AG20443 (cell line): ENCODE measurements at places on chromosomes 16 and 17.
A peak's percentile ranks its signal among the peaks of the same experiment; 100 is the strongest.

DNA sequence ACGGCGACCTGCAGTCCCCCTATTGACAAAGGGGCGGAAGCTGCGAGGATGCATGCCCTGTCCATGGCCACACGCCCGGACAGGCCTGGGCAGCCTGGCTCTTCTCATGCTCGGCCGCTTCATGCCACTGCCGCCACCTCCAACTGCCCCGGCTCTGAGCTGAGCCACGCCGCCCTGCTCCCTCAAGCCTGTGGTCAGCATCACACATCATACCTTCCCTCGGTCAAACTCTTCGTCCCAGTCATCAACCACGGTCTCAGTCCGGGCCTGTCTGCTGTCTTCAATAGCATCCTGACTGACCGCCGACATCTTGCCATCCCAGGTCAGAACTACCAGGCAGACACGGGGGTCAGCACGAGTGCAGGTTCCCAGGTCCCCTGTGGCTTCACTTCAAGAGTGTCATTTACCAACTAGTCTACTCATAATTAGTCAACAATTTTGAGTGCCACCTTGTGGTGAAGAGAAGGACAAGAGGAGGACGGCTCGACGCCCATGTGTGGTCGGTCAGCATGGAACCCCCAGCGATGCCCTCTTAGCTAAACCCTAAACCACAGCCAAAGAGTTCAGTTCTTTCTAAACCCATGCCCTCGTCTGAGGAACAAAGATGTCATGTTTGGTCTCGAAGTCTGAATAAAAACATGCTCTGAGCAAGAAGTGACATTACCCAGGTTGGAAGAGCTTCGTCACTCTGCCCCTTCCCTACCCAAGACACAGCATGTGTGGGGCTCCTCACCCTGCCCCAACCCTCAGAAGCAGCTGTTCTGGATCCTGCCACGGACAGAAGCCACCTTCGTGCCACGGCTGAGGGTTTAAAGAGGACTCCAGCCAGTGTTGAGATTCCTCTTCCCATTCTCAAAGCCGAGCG, 16.9 kb upstream of the CYTH1 start:
- no peak for DNase-seq

GRCh38 chr16:87012954-87013938, 303.9 kb downstream of the C16orf95 start:
- no peak for DNase-seq

DNA sequence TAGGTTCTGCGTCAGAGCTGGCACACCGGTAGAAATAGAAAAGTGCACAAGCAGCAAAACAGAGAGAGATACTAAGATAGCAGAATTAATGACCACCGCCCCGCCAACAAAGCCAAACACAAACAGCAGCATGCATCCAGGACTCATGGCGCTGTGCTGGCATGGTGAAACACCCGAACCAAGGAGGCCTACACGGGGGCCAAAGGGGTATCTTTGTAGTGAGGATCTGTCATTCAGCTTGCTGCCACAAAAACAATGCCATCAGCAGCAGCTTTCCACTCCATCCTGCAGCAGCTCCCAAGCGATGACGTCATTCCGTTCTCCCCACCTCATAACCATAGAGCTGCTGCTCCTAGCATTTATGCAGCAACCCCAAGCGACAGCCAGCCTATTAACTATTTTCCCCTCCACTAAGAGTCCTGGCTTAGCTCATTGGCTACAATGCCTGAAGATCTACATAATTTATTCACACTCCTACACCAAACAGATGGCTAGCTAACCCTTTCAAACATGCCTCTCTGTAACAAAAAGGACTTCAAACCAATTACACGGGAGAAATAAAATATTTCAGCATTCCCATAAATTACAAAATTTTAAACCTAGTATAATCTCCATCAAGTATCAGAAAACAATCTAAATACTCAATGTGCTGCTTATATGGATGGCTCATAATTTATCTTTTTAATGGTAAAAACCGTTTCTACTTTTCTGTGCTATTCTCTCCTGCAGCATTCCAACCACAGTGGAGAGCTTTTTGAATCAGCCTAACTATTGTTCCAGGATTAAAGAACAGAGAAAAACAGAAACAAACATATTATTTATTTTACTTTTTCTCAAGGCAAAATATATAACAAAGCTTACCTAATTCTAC, 73.9 kb downstream of the SPAG9 start:
- DNase-seq: peak; percentile 82

- DNase-seq: no peak
These were observed 4.8 kb downstream of the IGFALS start for GRCh38 chr16:1788708-1789100.

DNA sequence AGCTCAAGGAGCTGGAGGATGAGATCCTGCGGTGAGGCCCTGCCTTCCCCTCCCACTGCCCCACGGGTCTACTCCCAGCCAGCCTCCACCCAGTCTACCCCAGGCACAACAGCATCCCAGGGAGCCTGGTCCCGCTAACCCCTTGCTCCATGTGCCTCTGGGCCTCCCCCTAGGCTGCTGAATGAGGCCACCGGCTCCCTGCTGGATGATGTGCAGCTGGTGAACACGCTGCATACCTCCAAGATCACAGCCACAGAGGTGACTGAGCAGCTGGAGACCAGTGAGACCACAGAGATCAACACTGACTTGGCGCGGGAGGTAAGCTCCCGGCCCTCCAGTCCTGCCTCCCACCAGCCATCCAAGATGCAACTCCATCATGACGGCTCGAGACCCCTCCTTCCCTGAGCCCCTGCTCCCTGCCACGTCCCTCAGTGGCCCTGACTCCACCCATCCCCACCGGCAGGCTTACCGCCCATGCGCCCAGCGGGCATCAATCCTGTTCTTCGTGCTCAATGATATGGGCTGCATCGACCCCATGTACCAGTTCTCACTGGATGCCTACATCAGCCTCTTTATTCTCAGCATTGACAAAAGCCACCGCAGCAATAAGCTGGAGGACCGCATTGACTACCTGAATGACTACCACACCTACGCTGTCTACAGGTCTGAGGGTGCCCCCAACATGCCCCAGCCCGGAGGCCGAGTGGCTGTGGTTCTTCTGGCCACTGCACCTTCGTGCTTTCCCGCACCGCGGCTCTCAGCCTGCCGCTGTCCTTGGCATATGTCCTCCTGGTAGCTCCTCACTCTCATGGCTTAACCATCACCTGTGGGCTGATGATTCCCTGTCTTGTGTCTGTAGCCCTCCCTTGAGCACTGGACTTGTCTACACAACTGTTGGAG, 15.0 kb upstream of the KDM6B start:
- no peak for DNase-seq

- no peak for DNase-seq
These were observed 110.0 kb downstream of the LITAF start for GRCh38 chr16:11476676-11477075.

DNA sequence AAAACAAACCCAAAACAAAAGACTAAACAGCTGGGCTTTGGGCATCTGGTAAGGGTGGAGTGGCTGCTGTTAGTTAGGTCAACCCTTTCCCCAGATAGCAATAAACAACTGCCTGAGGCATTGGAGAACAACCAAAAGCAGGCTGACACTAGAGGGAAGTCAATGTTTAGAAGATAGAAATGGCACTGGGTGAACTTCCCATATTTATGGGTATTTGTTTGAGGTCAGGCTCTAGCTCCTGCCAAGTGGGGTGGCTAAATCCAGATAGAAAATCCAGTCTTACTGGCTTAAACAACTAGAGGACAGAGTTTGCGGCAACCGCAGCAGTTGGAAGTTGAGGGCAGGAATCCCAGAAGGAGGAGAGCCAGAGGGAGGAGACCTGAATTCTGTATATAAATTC, 79.4 kb downstream of the SDK2 start:
- DNase-seq: no peak

- no peak for DNase-seq
These were observed 112.9 kb downstream of the ANKRD11 start for GRCh38 chr16:89377453-89377848.

- DNase-seq: peak; percentile 40
These were observed 322.5 kb downstream of the PMP22 start for GRCh38 chr17:14942526-14943190.

DNA sequence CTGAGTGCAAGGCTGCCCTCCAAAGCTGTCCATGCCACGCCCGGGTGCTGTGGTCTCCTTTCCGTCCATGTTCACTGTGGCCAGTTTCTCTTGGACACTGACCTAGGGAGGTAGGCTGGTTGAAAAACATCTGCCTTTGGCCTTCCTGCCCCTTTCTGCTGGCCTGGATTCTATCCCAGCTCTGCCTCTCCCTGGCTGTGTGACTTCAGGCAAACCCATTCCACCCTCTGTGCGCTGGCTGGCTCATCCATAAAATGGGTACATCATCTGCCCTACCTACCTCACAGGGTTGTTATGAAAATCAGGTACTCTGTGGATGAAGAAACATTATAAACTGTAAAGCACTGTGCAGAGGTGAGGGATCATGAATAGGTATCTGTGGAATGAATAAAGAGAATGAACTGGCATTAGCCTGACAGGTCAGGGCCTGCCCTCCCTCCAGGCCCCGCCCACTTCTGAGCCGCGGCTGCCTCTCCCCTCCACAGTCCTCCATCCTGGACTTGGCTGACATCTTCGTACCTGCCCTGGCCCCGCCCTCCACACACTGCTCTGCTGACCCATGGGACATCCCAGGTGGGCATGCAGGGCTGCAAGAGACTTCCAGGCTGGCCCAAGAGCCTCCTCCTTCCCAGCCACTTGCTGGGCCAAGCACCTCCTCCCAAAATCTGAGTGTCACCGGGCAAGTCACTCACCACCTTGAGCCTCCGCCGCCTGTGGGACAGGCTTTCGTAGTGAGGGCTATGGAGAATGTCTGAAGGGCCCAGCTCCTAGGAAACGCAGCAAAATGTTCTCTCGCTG, 7.0 kb upstream of the SPATA20 start:
- DNase-seq: no peak
